ENCODE measurements at places on chromosomes 12 and 14.

DNA sequence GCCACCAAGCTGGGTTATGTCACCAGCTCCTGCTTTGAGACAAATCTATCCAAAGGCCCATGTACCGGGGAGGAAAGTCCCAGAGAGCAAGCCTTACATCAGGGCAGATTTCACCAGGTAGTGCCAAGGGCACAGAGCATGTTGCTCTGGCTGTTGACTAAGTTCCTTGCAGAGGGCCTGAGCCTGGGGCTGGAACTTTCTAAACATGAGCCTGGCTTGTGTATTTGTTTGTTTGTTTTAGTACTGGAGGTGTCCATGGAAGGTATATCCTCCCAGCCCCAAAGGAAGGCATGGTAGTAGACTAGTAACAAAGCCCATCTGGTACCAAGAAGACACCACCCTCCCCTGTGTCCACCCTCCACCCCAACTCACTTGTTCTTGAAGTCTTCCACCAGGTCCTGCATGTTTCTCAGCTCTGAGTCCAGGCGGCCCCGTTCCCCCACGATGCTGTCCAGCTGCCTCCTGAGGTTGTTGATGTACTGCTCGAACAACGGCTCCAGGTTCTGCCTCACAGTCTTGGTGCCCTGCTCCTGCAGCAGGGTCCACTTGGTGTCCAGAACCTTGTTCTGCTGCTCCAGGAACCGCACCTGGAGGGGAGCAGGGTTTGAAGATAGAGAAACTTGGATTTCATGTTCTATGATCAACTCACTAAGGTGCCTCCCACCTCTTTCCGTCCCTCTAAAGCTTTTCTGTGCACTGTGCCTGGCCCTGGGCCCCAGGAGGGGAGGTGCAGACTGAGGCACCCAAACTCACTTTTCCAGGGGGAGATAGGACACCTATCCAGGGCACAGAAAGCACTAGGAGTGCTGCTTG, 1.4 kb downstream of the KRT5 start:
- DNase-seq: no peak

DNA sequence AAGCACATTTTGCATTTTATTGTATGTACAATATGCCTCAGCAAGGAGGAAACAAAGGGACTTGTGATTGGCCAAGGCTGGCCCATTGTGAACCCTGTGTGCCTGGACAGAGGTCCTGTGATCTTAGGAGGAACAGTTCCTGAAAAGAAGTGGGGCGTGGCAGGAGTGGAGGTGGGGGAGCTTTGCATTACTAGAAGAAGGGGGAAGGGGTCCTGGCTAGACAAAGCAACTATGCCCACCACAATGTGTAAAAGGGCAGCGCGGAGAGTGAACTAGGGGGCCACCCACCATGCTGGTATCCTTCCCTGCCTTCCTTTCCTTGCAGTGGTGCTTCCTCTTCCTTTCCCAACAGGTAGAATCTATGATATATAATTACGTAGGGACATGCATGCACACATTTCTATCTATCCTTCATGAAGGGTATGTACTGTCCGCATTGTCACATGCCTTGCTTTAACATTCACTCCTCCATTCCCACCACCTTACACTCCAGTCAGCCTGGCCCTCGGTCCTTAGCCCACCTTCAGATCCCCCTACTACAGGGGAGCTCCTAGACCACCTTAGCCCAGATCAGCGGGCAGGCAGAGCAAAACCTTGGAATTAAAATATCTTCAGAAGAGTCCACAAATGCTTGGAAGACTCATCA, 12.5 kb downstream of the KRT8 start:
- no peak for DNase-seq

DNA sequence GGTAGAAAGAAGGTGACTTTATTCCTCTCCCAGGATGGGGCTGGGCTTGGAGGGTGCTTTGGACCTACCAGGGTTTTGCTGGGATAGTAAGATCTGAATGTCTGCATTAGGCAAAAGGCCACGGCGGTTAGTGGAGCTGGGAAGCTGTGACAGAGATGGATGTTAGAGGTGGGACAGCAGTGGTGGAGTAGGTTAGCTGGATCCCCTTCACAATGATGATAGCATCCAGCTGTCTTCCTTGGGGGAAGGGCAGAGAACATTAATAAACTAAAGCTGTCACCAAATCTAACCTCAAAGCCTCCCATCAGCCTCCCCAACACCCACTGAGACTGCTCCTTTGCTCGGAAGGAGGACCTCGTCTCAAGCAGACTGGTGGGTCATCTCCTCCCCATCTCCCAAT, 104.8 kb downstream of the GPATCH2L start:
- DNase-seq: no peak

DNA sequence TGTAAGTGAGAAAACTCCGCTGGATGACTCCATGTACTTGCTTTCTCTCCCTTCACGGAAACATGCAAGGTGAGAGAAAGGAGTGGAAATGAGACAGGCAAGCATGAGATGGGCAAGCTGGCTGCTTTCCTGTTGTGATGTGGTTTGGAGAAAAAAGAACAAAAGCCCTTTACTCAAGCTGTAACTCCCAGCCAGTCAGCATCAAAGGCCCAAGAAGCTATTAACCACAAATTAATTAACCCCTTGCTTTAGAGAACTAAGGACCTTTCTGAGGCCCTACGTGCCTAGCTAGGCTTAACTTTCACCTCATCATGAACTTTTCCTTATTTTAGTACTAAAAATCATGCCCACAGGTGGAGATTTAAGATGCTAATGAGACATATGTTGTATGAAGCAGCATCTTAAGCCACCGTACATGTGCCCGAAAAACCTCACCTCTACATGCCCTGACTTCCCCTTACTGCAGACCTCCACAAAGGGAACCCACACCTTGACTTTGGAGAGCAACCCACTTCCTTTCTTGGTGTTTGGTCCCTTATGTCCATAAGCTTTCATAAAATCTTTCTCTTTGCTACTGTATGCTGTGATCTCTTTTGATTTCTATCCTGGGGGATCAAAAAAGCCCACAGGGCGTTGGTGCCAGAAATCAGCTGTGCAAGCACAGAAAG, 87.0 kb downstream of the GALNT8 start:
- DNase-seq: no peak

- no peak for DNase-seq
These were observed 50.5 kb downstream of the PLEKHA5 start for GRCh38 chr12:19179986-19180385.

DNA sequence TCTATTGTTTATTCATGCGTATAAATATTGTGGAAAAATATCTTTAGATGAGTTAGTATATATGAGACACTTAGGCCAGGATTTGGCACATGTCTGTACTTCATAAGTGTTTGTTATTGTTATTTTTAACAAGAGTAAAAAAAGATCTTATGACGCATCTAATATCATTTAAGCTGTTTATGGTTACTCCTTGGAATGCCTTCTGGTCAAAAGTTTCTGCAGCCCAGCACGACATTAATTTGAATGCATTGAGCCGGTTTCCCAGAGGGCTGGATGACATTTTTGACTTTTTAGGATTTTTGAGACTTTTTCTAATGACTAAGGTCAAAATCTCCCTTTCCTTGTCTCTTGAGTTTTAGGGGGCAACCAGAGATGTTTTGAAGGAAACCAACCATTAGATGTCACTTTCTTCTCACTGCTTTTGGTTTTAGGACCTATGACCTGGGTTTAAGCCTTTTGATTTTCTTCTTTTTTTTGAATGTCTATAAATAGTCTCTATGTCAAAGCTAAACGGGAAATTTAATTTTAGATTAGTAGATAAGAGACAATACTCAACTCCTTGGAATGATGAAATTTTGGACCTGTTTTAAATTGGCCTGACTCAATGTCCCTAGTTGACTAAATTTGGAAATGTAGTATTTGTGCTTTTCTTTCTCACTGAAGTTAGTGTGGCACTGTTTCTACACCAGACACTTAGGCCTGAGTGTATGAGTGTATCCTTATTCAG, 215.5 kb downstream of the AEBP2 start:
- DNase-seq: no peak

DNA sequence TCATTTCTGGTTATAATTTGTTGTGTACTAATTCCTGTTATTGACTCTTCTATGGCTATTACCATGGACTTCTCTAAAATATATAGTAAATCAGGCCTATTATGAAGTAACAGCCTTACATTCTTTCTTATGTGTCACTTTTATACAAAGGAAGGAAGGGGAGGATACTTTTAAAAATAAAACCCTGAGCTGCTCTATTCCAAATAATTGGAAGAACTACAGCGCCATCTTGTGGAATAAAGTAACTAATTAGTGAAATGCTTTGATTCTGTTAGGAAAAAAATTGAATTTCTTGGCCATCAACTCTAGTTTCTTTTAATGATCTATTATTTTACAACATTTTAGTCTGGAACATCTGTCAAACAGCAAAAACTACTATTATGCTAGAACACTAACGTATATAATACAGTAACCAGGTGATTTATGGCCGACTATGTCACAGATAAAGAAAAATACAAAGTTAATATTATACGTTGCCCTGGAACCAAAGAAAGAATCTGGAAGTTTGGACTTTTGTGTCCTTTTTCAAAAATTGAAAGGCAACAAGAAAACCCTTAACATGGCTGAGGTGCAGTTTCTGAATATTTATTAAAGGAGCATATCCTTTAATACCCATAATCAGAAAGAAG, 55.0 kb upstream of the NELL2 start:
- peak; percentile 9 for DNase-seq

GRCh38 chr12:131108177-131108955, 154.7 kb downstream of the ADGRD1 start:
- no peak for DNase-seq

DNA sequence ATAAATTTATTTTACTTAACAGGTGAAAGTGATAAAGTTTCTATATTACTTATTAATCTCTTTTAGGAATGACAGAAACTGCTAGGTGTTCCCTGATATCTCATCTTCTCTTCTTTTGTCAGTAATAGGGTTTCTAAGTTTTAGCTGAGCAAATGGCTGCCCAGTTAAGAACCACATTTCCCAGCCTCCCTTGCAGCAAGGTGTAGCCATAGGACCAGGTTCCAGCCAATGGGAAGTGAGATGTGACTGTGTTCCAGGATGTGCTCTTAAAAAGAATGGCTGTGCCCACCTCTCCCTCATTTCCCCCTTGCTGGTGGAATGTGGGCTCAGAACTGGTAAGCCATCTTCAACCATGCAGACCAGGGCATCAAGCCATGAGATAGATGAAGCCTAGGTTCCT, 165.6 kb downstream of the HELB start:
- DNase-seq: no peak

- no peak for DNase-seq
These were observed 58.1 kb upstream of the SRSF5 start for GRCh38 chr14:69708586-69709560.

DNA sequence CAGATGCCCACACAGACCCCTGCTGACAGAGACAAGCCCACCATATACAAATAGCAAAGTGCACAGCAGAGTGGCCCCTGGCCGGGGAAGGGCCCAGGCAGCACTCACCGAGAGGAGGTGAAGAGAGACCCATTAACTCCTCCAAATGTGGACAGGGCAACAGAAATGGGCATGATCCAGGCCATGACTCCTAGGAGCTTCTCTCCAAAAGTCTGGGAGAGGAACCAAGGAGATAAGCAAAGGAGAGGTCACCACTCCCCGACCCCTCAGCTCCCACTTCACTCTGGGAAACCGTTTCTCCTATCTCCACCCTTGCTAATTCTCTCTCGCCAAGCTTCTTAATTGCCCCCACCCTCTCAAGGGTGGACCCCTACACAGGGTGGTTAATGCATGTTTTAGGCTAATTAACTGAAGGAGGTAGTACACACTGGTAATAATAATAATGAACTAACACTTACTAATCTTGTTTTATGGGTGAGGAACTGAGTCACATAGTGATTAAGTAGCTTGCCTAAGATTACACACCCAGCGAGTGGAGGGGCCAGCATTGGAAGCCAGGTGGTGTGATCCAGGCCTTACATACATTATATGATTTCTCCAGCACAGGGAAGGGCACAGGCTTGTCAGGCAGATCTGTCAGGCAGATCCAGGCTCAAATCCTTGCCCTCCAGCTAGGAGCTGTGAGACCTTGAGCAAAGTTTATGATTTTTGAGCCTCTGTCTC, 18.9 kb upstream of the CEBPE start:
- DNase-seq: no peak

DNA sequence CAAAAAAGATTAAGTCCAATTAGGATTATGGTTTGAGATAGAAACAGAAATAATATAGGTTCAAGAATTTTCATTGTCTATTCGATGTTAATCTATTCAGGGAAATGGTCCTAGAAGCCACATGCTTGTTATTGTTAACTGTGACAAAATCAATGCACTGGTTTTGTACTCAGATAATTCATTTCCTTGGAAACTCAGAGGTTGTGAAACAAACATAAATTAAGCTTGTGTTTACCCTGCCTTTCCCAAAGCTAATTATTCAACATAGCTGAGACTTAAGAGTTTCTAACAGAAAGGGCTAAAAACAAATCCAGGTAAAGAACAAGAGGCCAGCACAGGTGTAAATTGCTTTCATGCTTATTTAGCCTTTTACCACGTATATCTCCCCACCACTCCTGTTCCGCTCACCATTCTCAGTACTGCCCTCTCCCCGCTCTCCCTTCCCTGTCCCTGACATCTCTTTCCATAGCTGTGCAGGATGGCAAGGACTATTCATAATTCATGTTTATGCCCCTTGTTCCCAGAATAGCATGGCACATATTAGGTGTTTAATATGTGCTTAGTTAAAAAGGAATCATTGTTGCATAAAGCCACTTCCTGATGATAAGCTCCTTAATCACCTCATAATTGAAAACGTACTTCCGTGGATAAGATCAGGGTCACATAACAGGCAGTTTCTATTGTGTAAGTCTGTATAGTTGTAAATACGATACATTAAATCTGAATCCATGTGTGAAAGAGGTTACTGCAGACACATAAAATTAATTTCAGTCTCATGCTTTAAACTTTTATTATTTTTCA, 131.8 kb upstream of the USP15 start:
- no peak for DNase-seq

GRCh38 chr14:60658909-60659585, 9.8 kb upstream of the SIX1 start:
- no peak for DNase-seq

All from GDM1 (cell line).